ENCODE measurements at places on chromosomes 11 and 22. TPM values are rescaled to one million over a fixed set of nuclear protein-coding genes. Genes with fewer than 3 reads are reported as not detected.

CTTN gene
- 306 TPM for total RNA-seq

MIOX gene
- not detected for total RNA-seq

ZNHIT2 gene
- total RNA-seq: 11.8 TPM

OR2AG2 gene
- total RNA-seq: not detected

FXYD6 gene
- 70.0 TPM for total RNA-seq

DNA sequence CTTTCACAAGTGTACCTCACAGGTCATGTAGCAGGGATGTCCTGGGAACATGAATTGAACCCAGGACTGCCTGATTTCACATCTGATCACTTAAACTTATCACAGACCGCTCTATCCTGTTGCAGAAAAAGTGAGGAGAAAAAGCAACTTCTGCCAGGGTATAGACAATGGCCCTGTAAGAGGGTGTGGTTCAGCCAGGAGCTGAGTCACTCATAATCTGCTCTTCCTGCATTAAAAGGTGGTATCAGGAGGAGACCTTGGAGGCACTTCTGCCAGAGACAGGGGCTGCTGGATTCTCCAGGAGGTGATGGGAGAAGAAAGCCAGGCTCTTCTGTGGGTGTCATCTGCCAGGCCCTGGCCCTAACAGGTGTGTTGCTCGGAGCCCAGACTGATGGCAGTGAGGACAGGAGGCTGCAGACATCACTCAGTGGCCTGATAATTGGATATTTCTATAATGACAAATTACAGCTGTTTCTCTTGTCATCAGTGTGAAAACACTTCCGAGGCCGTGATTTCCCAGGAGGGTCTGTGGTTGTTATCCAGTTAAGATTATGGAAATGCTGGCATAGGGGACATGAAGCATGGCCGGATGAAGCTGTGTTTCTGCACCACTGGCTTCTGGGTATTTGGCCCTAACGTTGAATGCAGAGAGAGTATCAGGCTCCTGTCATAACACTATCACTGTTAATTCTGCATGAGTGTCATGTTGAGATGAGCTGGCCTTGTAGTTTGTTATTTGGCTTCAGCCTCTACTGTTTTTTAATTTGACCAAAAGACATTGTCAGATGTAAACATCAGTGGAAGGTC is 125.1 kb upstream of the ZBED5 start:
- DNase-seq: no peak
- H3K27me3 ChIP-seq: peaks cover 8% of the 10 kb centered on the region
- no peaks in the 10 kb centered on the region for H3K36me3 ChIP-seq
- no peak overlapping the region for H3K27ac ChIP-seq
- no peak overlapping the region for H3K4me3 ChIP-seq

DNA sequence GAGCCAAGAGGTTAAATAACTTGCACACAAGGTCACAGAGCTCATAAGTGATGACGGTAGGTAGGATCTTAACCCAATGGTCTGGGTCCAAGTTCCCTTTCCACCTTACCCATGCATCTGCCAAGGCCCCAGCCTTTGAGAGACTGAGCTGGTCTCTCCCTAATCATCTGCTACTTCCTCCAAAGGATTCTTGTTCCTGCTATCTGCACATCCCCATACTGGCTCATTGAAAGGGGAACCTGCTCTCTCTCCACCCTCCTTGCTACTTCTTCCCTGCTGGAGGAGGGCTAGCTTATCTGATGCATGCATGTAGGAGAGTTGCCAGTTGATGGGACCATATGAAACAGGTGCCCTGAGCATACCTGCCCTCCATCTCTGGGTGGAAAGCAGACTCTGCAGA is 47.7 kb downstream of the COMMD9 start:
- H3K4me1 ChIP-seq: peaks cover 4% of the 10 kb centered on the region
- H3K27me3 ChIP-seq: no peaks in the 10 kb centered on the region
- no peak overlapping the region for H3K27ac ChIP-seq
- H3K4me3 ChIP-seq: no peak overlapping the region
- no peaks in the 10 kb centered on the region for H3K36me3 ChIP-seq

DNA sequence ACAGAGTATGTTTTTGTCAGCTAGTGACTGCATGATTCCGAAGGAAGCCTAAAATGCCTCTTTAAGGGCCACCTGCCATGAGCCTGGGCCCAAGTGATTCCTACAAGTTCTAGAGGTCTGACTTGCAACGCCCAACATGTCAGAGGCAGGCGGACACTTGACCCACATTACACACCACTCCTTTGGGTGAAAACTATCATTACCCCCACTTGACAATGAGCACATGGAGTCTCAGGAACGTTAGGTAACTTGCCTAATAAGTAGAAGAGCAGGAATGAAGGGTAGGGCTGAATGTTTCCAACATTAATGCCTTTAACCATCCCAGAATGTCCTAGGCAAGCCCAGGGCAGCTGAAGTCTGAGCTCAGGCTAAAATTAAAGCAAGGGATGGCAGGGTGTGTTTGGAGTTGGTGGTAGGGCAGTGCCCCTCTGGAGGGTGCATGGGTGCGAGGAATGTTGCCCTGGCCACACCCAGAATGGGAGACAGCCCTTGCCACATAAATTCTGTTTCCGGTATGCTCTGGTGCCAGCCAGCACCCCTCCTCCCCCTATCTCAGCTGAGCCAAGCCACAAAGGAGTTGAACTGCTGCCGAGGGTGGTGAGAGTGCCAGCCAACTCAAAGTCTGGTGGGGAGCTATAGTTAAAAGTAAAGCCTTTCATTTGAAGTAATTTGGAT is 2.5 kb downstream of the PLAAT2 start:
- H3K27ac ChIP-seq: no peak overlapping the region
- no peaks in the 10 kb centered on the region for H3K27me3 ChIP-seq
- no peaks in the 10 kb centered on the region for H3K4me1 ChIP-seq
- no peak overlapping the region for H3K4me3 ChIP-seq
- H3K36me3 ChIP-seq: no peaks in the 10 kb centered on the region
- DNase-seq: no peak

GRCh38 chr11:103183981-103184611 is 74.9 kb downstream of the DYNC2H1 start:
- H3K27ac ChIP-seq: peak overlapping the region; percentile 13
- no peaks in the 10 kb centered on the region for H3K4me1 ChIP-seq
- H3K36me3 ChIP-seq: peaks cover 36% of the 10 kb centered on the region
- H3K27me3 ChIP-seq: no peaks in the 10 kb centered on the region
- DNase-seq: no peak

GRCh38 chr11:7088921-7089320 is at the start of gene RBMXL2:
RBMXL2 (plus strand) TSS chr11:7088998; CDS start chr11:7089121, 123 bp downstream.
- H3K27ac ChIP-seq: no peak within 1 kb of the TSS
- H3K4me1 ChIP-seq: no peaks in the 10 kb centered on the region
- no peak for DNase-seq
- H3K27me3 ChIP-seq: peaks cover 8% of the 10 kb centered on the region

All from endodermal cell (in vitro differentiated cells).